ENCODE measurements at places on chromosomes 13 and 19.

GRCh38 chr13:32228330-32229041 lies 86.7 kb downstream of the ZAR1L start:
- DNase-seq: peak; percentile 36

GRCh38 chr19:3132971-3133792 lies 2.7 kb upstream of the GNA15 start:
- DNase-seq: peak; percentile 31

GRCh38 chr13:76379341-76380105 lies 506.7 kb downstream of the KCTD12 start:
- DNase-seq: peak; percentile 74

GRCh38 chr19:5268801-5269200 lies 71.8 kb downstream of the PTPRS start:
- no peak for DNase-seq

- no peak for DNase-seq
Observed at GRCh38 chr13:53447456-53447855, 418.8 kb downstream of the OLFM4 start.

- no peak for DNase-seq
Observed at GRCh38 chr19:17948931-17949930, 16.4 kb downstream of the CCDC124 start.

DNA sequence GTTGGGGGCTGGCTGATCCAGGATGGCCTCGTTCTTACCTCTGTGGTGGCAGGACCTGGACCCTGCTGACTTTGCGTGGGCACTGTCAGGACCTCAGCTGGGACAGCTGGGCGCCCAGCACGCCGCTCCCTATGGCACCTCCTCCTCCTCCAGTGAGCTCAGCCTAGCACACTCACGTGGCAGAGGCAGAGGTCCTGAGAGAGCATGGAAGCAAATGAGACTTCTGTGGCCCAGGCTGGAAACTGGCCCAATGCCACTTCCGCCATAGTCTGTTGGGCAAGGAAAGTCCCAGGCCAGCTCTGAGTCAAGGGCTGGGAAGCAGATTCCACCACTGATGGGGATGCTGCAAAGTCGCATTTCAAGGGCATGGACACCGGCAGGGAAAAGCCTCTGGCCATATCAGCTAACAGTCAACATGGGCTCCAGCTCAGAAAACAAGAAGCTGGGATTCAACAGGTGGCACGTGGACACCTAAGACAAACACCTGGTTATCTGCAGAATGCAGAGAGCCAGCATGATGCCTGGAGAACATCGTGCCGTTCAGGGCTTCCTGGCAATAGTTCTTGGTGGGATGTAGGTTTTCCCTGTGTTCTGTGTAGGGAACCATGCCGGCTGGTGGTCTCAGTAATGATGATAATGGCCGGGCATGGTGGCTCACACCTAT lies 16.7 kb downstream of the MYBPC2 start:
- no peak for DNase-seq

GRCh38 chr19:3499738-3500428 lies 591 bp downstream of the DOHH start:
- no peak for DNase-seq

DNA sequence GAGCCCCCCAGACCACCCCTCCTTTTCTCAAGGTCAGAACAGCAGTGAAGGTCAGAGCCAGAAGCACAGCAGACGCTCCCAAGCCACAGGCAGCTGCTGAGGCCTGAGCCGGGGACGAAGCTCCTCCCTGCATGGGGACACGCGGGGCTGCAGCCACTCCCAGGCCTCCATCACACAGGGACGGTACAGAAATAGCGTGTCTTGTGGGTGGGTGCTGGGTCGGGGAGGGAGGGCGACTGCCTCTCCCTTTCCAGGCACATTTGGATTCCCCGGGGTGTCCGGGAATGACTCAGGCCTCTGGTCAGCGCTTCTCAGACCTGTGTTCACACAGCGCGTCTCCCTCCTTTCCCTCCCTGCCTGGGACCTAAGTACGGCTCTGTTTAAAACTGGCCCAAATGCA lies 33.2 kb downstream of the RASA3 start:
- DNase-seq: peak; percentile 49

- DNase-seq: no peak
Observed at GRCh38 chr19:16325641-16326400, 1.2 kb downstream of the KLF2 start.

DNA sequence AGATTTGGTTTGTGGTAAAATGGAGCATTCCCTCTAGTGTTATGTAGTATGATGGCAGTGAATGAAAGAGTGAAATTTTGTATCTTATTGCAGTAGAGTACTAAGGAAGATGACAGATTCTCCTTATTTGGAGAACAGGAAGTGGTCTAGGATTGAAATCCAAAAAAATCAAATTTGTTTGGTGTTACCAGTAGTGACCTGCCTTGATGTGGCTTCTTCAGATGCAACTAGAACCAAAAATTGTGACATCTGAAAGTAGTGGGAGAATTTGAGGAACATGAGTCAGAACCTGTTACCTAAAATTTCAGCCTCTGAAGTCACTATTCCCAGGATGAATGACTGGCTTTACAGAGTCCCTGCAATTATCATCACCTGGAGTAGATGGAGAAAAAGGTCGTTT lies 165.9 kb downstream of the KLF5 start:
- peak; percentile 56 for DNase-seq

GRCh38 chr13:21673539-21673788 lies 2.6 kb downstream of the FGF9 start:
- no peak for DNase-seq

- peak; percentile 46 for DNase-seq
Observed at GRCh38 chr13:80463673-80464352, 122.9 kb upstream of the SPRY2 start.

- DNase-seq: peak; percentile 56
Observed at GRCh38 chr13:44437356-44438233, 64.0 kb downstream of the SERP2 start.

- no peak for DNase-seq
Observed at GRCh38 chr19:1274852-1275259, 474 bp upstream of the FAM174C start.

- DNase-seq: no peak
Observed at GRCh38 chr19:39064405-39064804, 19.8 kb upstream of the ACP7 start.

- peak; percentile 79 for DNase-seq
Observed at GRCh38 chr13:105817498-105817897, 718.0 kb downstream of the EFNB2 start.

DNA sequence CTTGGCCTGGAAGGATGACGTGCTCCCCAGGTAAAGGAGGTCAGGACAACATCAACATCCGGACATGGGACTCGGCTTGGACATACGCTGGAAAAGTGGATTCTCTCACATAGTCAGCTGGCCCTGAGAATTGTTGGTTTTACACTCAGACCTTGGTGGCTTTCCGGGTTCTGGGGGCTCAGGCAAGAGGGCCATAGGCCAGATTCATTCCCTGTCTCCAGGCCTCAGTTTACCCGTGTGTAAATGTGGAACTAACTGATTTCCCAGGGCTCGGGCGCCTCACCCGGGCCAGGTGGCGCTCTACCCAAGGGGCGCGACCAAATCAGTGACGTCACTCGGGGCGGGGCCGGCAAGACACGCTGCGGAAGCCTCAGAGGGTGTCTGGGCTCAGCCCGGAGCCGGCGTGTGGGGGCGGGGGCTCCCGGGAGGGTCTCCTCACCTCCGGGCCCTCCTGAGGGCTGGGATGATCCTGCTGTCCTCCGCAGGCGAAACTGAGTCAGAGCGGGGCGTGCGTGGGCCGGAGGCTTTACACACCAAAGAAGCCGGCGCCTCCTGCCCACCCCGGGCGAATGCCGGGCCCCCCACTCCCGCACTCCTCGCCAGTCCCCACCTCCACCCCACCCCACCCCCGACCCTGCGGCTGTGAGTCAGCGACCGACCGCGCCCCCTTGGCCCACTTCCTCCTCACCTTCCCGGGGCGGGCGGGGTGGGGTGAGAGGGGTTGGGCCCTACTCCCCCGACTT lies 862 bp upstream of the VASP start:
- DNase-seq: peak; percentile 97

DNA sequence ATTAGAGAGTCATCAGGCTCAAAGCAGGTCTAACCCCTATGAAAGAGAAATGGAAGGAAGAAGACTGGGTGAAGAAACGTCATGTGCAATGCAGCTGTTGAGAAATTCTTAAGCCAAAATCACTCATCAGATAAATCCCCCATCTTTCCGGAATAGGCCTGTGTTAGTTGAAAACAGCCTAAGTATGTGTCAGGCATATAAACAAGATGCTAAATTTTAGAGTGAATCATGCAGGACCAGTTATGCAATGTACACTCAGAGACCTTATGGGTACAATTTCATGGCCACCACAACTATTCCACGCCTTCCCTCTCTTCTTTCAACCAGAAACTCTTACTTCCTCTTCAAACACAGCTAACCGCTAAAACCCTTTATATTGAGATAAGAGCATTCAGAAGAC lies 717.7 kb upstream of the ATXN8OS start:
- peak; percentile 9 for DNase-seq

- DNase-seq: peak; percentile 54
Observed at GRCh38 chr13:110506859-110507566, 54.5 kb downstream of the RAB20 start.

DNA sequence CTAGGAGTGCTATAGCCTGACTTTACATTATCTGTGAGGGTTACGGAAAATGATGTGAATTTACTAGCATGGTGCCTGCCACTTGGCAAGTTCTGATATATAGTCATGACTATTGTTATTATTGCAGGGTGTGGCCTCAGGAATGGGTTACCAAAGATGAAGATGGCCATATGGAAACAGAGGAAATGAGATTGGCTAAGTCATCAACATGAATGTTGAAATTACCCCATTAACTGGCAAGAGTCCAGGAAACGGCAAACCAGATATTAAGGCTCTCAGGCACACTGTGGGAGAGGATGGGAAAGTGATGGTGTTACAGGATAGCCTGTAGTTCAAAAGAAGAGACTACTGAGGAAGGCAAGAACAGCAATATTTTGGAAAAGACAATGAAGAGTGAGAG lies 183.3 kb downstream of the KCNRG start:
- DNase-seq: peak; percentile 90

- peak; percentile 60 for DNase-seq
Observed at GRCh38 chr19:7450243-7451223, 38.3 kb downstream of the PEX11G start.

DNA sequence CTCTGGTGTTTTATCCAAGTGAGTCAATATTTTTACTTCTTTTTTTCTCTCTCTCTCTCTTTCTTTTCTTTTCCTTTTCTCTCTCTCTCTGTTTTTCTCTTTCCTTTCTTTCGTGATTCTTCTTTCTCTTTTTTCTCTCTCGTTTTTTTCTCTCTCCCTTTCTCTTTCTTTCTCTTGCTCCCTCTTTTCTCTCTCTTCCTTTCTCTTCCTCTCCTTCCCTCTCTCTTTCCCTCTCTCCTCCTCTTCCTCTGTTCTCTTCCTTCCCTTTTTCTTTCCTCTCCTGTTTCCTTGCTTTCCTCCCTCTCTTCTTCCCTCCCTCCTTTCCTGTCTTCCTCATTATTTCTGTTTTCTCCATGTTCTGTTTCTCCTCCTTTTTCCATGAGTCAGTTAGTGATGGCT lies 641.5 kb downstream of the FGF9 start:
- DNase-seq: no peak

DNA sequence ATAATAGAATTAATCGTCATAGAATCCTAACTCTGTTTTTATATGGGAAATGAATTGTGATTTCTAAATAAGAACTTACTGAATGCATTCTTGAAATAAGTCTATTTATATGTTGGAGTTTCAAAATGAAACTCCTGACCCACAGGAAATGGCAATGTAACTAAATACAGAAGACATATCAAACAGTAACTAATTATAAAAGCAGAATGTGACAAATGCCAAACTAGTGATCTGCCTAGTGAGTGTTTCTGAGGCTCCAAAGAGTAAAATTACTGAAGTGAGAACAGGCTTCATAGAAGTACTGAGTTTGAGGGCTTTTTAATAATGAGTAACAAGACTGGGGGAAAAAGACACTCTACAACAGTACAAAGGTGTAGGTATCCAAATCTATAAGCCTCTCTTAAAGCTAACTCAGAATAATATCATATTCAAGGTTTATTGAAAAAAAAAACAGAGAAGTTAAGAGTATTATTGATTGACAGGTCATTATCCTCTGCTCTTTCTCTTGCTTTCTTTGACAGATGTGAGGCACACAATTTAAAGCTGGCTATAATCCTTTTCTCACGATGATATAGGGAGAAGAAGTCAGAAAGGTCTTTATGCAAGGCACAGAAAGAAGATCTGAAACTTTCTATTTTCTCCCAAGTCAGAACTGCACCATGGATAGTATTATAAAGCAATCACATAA lies 17.4 kb upstream of the ATXN8OS start:
- DNase-seq: no peak

All from epithelial cell of esophagus (primary cell).